GM23338 (cell line): ENCODE measurements at places on chromosomes 3 and 15. TPM values are rescaled to one million over a fixed set of nuclear protein-coding genes. Genes with fewer than 3 reads are reported as not detected.
A peak's percentile ranks its signal among the peaks of the same experiment; 100 is the strongest.

DNA sequence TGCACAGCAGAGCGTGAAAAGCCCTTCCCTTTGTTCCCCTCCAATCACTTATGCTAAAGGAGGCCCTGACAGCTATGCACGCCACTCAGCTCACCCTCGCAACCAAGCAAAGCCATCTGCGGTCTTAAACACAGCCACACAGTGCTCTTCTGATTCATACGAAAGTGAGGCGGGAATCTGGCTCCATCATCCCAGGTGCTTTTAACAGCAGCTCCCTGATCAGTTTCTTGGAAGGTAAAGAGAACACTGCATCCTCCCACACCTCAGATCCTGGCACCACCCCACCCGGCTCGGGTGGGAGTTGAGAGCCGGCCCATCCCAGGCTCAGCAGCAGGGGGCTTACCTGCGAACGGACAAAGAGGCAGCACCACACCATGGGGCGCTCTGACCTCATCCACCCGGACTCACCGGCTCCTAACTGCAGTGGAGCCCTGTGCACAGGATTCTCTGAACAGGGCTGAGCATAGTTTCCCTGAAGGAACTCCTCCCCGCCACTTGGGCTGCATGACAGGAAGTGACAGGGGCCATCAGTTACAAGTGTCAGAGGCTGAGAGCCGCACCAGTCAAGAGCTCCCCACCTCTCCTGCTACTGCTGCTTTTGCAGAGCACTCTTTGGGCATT is 114.3 kb upstream of the ARHGEF3 start:
- peak; percentile 39 for DNase-seq

GRCh38 chr3:31988271-31988670 is 6.7 kb downstream of the ZNF860 start:
- DNase-seq: no peak

- no peak for DNase-seq
Observed at GRCh38 chr15:67080118-67080899, 14.9 kb downstream of the SMAD3 start.

- DNase-seq: no peak
Observed at GRCh38 chr15:75840659-75841058, 2.6 kb upstream of the UBE2Q2 start.

Gene PRR23A
- not detected in 2 replicates for polyA plus RNA-seq

Gene STXBP5L
- polyA plus RNA-seq: 2.1 and 6.0 TPM in 2 replicates

DNA sequence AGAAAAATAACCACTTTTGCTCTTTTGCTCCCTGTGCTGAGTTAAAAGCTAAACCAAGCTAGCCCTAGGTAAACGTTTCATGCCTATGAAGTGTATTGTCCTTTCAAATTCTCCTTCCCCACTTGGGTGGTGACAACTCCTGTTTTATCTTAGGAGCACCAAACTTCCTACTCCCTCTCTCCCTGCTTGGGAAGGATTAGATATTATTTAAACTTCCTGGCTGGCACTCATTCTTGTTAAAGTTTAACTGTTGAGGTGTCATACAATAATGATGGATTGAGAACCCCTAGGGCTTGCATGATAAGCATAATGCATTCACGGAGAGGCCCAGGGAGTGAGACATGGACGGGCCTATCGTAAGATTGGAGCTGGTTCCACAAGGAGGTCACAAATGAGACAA is 29.5 kb downstream of the B4GALT4 start:
- no peak for DNase-seq

DNA sequence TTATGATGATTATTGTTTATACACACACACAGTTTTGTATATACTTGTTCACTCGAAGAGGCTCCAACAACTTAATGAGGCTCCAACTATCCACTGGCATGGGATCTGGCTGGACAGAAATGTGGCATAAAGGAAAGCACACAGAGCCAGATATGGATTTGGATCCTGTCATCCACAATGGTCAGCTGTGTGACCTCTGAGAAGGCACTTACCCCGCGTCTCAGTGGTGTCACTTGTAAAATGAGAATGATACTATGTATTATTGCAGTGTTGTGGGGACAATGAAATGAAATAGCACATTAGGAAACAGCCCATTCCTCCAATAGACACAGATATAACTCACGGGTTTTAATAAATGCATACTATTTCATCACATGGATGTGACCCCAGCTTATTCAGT is 42.2 kb downstream of the PDZRN3 start:
- no peak for DNase-seq

- DNase-seq: no peak
Observed at GRCh38 chr3:4864503-4864902, 114.7 kb upstream of the BHLHE40 start.

Gene CNOT10
- polyA plus RNA-seq: 24.2 and 27.2 TPM in 2 replicates

DNA sequence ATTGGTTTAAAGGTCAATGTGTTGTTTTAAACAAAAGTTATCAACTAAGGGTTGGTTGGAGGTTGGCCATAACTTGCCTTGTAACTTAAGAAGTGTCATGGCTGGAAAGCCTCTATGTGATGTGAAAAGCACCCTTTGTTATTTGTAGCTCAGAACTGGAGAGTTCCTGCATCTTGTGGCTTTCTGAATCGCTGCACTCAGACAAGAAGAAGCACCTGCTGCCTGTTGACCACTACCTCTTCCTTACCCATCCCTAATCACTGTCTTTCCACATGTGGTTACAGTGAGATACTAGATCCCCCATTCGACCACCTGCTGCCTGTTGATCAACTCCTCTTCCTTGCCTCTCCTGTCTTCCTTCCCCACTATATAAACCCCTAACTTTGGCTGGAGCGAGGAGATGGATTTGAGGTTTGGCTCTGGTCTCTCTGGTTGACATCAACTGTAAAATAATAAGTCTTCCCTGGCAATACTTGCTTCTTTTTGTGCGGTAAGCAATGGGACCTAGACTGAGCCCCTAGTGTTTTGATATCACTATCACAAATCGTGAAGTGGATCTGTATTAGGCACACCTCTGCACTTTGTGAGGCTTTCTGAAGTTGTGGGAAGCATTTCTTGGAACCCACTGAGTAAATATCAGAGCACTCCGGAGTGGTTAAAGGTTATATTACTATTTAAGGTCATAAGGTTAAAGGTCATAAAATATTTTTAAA is 13.8 kb downstream of the RPL39L start:
- no peak for DNase-seq

GRCh38 chr15:69469467-69470201 is 17.0 kb downstream of the RPLP1 start:
- DNase-seq: no peak
